Adipocyte (in vitro differentiated cells): ENCODE measurements at places on chromosomes 16 and 17.

- peak; percentile 87 for DNase-seq
These were observed 53.4 kb downstream of the MFSD11 start for GRCh38 chr17:76791053-76791980.

DNA sequence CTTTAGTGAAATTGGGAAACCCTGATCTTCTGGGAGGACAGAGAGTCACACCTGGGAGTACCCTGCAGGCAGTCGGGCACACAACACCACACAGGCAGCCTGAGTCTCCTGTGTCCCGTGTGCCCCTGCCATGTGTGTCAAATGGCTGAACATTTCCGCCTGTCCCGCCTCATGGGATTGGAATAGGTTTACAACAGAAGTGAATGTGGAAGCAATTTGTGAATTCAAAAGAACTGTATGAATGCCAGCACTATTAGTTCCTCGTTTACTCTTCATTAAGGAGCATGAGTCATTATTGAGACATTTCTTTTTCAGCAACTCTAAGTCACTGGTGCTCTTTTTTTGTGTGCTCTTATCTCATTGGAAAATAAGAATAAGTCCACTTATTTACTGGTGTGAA lies 226.5 kb downstream of the PMP22 start:
- peak; percentile 29 for DNase-seq

DNA sequence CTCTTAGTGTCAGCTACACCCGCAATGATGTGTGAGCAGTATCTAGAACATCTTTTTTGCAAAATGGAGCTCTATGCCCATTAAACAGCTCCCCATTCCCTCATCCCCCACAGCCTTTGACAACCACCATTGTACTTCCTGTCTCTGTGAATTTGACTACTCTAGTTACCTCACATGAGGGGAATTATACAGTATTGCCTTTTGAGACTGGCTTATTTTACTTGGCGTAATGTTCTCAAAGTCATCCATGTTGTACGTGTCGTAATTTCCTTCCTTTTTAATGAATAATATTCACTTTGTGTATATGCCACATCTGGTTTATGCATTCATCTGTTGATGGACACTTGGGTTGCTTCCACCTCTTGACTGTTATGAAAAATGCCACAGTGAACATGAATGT lies 23.2 kb upstream of the CCL22 start:
- no peak for DNase-seq

- DNase-seq = no peak
These were observed 234.2 kb upstream of the TOX3 start for GRCh38 chr16:52781005-52781630.

GRCh38 chr17:44794851-44795413 lies 35.2 kb downstream of the GJC1 start:
- DNase-seq = peak; percentile 53

- no peak for DNase-seq
These were observed 7.5 kb upstream of the FAM20A start for GRCh38 chr17:68608515-68609130.

DNA sequence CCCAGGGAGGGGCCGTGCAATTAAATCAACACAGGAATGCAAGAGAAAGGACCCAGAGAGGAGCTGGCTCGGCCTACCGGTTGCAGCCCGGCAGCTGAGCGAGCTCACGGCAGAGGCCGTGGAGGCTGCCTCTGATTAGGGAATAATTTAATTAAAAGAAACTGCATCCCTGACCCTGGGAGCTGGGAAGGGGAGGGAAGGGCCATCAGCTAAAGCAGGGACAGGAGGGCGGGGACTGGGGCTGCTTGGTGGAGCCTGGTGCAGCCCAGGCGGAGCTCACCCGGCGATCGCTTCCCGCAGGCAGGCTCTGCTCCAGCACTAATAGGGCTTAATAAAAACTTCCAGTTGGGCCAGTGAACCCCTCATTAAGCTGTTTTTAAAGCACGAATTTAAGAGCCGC lies 43.4 kb downstream of the LMF1 start:
- DNase-seq = no peak

DNA sequence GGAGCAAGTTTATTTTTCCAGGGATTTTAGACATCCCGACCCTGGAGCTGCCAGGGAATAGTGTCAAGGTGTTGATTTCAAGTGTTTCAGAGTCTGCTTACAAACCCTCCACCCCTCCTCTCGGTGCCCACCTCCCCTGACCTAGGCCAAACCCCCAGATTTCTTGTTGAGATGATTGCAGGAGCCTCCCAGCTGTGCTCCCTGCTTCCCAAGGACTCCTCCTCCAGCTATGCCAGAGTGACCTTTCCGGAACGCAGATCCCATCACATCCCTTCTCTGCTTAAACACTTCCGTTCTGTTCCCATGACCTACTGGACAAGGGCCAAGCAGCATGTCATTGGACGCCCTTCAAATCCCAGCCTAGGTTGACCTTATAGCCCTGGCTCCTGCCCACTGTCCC lies 23.7 kb upstream of the CDH1 start:
- no peak for DNase-seq

DNA sequence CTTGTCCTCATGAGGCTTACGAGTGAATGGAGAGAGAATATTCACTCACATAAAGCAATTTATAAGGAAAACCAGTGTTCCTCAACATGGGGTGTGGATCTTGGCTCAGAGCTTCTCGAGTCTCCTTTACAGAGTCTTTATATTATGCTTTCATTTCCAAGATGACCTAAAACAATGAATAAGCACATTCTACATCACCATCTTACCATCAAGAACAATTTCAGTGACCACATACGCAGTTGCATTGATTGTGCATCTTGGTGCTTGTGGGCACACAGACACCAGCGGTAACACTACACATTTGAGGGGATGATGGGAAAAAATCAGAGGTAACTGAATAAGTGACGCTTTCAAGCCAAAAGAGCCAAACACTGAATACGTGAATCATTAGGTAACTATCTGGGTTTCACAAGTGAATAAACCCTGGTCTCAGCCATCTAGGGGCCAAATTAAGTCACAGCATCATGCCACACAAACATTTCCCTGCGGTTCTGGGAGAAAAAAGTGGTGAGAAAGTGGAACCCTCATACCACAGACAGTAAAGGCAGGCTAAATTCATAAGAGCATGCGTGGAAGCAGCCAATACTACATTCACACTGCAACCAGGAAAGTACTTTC lies 9.4 kb downstream of the CWC25 start:
- DNase-seq = peak; percentile 46

DNA sequence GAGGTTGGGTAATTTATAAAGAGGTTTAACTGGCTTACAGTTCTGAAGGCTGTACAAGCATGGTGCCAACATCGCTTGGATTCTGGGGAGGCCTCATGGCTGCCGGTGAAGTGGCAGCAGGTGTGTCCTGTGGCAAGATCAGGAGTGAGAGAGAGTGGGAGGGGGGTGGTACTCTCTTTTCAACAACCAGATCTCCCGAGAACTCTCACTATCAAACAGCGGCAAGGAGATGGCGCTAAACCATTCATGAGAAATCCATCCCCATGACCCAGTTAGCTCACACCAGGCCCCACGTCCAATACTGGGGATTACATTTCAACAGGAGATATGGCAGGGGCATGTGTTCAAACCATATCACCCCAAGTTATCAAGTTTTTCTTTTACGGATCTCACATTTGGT lies 44.0 kb upstream of the CBX4 start:
- no peak for DNase-seq

DNA sequence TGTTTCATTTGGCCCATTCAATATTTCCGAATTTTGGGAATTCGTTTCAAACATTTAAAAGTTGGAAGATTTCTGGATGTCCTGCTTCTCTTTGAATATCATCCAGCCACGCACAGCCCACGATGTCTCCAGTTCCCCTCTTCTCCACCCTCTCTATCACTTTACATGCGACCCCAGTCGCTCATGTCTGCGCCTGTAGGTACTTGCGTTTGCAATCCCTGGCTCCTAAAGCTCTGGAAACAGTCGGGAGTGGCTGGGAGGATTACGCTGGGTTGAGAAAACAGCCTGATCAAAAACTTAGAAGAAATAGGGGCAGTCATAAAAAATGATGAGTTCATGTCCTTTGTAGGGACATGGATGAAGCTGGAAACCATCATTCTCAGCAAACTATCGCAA lies 1.5 kb upstream of the SBK1 start:
- no peak for DNase-seq

GRCh38 chr16:77191259-77191969 lies 424 bp downstream of the MON1B start:
- DNase-seq = no peak
